Fibroblast of the conjunctiva (primary cell): ENCODE measurements at places on chromosomes 7 and 10.

DNA sequence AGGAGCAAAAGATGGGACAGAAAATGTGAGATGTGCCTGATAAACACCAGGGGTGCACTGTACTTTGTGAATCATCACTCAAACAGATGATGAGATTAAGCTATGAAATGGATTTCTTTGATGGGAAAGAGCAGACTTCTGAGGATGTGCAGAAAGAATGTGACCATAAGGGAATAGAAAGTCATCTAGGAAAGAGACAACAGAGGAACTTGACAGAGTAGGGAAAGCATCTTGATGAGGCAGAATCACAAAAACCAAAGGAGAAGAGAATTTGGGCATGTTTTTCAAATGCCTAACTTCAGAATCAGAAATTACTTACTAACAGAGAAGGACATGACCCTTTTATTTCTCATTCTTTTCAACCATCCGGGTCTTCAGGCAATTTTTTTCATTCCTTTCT lies 82.4 kb upstream of the LRRTM3 start:
- no peak for DNase-seq

DNA sequence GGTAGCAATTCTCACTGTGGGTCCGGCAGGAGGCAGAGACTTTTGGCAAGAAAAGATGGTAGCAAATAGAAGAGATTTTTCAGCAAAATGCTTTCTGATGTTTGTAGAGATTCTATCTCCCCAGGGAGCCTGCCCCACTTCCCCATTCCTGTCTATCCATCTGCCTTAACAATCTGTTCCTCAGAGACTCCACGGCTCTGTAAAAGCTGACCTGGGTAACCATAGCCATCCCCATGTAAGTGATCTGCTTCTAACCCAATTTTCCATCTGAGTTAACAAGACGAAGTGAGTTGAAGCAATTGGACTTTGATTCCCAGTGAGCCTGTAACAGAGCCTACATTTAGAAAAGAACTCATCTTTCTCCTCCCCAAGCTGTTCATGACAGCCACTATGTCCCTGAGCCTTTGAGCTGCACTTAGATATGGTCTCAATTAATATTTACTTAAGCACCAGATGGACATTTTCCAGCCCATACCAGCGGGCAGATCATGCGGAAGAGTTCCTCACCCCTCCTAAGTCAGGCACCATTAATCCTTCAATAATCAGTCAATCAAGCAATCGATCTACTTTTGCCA lies 896.1 kb downstream of the CCSER2 start:
- DNase-seq: no peak

- DNase-seq: no peak
These were observed 47.4 kb downstream of the MGAM2 start for GRCh38 chr7:142158736-142159496.

GRCh38 chr10:47159361-47160260 lies 140.4 kb upstream of the GDF10 start:
- no peak for DNase-seq

DNA sequence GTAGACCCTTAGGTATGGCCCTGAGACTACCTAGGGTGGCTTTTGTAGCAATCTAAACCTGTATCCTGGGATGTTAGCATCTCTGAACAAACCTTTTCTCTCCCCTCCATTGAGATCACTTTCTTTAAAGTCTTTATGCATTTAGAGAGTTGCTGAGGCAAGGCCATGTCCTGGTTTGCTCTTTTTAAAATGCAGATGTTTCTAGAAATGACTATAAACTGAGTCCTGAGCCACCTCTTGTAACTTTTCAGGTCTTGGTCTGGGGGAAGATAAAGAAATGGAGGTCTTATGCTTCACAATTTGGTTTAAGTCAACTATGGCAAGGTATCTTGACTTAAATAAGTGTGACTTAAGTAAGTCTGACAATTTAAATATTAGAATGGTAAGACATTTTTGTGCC lies 78.0 kb downstream of the AUTS2 start:
- DNase-seq: no peak

GRCh38 chr10:78476844-78477243 lies 443.2 kb downstream of the RPS24 start:
- no peak for DNase-seq

- no peak for DNase-seq
These were observed 58.5 kb upstream of the UBE3C start for GRCh38 chr7:157080111-157080730.

DNA sequence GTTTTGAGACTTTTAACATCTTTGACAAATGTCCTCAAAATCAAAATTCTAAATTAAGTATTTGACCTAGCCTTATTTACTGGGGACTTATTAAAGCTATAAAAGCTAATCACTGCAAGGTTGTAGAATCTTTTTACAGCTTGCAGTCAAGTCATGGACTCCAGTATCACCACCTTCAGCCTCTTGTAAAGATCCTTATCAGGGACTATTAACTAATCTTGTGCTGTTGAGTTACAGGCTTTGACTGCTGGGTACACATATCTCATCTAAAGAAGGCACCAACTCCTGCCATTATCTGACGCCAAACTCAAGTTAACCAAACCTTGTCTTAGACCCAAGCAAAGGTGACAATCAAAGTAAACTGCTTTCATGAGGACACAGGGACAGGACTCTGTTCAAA lies 621.0 kb upstream of the IGFBP3 start:
- no peak for DNase-seq

DNA sequence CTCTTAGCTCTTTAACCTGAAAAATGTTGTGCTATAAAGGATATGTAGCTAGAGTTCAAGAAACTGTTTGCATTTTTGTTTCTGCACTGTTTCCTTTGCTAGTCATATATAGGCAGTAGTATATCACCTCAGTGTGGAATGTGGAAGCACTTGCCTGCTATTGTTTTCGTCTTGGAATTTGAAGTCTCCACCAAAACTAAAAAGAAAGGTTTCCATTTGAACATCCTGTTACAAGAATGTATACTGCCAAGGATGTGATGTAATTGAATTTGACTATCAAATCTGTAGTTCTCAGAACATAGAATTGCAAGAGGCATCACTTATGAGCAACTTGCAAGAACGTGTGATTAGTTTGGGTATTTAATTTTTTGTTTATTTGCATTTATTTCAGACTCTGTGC lies 51.1 kb upstream of the MEOX2 start:
- no peak for DNase-seq

DNA sequence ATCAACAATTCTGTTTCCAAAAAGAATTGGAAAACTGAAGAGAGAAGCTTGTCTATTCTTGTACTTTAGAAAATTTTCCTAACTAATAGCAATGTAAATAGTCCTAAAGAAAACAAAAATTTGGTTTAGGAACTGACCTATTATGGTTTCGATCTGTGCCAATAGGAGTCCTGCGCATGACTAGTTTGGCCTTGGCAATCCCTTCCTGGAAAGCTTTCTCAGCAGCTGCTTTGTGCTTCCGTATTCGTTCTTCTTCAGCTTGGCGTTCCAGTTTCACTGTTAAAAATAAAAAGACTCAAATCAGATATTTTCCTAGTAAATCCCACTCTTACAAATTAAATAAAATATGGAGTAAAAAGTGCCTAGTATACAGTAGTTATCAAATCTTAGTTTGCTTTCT lies 36.6 kb downstream of the FZD9 start:
- DNase-seq: no peak

DNA sequence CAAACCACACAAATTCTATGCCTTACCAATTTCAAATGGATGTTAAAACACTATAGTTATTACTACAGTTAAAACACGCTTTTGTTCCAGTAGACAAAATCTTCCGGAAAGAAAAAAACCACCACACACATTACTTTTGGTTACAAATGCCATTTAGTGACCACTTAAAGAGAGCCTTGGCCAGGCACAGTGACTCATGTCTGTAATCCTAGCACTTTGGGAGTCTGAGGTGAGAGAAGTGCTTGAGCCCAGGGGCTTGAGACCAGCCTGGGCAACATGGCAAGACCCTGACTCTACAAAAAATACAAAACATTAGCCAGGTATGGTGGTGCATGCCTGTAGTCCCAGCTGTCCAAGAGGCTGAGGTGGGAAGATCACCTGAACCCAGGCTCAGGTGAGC lies 7.2 kb downstream of the TNPO3 start:
- no peak for DNase-seq

DNA sequence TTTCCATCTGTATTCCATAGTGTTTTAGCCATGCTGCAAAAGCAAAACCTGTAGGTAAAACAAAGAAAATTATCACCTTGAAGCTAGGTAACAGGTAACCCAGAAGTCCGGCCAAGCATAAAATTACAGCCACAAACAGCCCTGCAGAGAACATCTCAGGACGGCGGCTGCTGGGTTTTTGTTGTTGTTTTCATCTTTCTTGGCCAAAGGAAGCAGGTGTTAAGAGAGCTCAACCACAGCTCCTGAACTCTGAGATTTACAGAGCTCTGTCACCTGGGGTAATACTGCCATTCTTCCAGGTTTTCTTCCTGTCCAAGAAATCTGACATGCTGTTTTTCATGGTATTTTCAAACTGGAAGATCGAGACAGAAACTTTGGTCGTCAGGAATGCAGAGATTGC lies 847 bp upstream of the SCIN start:
- no peak for DNase-seq

GRCh38 chr7:67738958-67739357 lies 742.3 kb downstream of the TYW1 start:
- peak; percentile 56 for DNase-seq

- DNase-seq: no peak
These were observed 349.0 kb downstream of the TNS3 start for GRCh38 chr7:47232751-47233412.

DNA sequence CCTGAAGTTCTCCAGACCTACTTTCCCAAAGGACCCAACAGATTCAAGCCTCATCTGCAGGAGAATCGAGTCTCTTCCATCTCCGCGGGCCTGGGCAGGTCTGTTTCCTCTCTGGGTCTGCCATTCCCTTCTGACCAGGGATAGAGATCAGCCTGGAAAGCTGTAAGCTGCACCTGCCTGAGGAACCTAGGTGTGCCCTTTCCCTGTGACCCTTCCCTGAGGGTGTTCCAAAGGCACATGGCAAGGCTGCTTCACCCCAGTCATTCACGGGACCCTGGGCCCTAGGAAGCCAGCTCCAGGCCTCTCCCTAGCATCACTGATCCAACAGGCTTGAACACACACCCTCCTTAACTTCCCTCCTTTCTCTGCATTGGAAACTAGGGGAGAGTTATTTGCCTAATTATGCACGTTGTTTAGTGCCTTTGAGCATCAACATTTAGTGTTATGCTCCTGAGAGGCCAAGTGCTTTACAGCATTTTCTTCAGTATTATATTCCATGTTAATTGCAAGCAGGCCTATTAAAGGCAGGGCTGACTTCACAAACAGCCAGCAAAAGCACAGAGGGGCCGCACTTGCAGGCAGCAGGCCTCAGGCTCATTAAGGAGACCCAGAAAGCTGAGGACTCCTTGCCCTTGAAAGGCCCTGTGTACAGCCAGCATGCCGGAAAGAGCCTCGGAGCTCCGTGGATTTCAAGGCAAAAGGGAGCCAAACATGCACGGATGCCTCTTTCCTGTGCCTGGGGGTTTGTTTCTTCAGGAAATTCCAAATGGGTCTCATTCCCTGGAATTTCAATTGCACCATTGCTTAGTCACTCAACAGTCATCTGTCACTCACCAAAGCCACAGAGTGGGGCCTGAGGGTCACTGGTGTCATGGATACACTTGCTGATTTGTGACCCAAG lies 91.0 kb upstream of the FAM20C start:
- no peak for DNase-seq

DNA sequence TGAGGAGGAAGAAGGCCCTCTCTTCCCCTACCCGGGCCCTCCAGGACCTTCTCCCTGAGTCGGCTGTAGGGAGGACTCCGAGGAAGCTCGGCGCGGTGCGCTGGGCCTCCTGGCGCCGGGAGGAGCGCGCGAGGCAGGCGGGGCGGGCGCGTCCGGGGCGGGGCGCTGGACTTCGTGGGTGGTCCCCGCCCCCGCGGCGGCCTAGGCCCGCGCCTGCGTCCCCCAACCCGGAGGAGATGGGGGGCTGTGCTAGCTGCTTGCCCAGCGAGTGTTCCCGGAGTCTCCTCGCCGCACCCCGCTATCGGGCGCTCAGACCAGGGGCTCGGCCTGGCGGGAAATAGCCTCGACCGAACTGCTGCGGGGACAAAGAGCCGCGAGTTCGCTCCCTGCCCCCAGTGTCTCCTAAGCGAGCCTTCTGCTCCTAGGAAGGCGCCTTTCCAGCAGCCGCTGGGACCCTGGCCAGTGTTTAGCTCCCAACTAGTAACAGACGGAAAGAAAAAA lies 19.2 kb upstream of the SMO start:
- no peak for DNase-seq

DNA sequence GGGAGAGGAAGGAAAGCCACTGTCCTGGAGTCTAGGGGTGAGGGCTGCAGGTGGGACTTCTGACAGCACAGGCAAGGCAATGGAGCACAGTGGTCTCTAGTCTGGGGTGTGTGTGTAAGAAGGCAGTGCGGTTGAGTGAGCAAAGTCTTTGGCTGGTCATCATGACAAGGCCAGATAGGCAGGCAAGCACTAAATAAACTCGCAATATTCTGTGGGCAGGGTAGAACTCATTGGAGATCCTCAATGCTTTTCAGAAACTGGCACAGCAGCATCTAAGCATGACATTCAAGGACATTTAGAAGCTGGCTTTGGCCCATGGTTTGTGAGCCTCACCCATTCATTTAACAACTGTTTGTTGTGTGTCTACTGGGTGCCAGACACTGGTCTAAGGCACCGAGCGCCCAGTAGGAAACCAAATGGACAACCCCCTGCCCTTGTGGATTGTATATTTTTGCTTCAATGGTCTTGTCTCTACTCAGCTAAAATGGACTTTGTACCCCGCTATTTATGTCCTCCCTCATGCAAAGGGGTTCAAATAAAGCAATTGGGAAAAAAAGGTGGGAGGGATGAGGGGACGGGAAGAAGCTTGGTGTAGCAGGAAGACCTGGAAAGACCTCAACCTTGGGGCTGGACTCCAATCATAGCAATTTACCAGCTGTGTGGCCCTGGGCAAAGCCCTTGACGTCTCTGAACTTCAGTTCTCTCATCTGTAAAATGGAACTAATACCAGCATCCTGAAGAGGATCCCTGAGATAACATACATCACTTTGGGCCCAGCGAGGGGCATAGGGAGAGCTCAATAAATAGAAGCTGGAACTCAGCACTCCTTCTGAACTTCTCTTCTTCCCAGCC lies 116.0 kb downstream of the NEURL1 start:
- DNase-seq: no peak

GRCh38 chr10:88227342-88228018 lies 355.6 kb downstream of the RNLS start:
- DNase-seq: peak; percentile 36

DNA sequence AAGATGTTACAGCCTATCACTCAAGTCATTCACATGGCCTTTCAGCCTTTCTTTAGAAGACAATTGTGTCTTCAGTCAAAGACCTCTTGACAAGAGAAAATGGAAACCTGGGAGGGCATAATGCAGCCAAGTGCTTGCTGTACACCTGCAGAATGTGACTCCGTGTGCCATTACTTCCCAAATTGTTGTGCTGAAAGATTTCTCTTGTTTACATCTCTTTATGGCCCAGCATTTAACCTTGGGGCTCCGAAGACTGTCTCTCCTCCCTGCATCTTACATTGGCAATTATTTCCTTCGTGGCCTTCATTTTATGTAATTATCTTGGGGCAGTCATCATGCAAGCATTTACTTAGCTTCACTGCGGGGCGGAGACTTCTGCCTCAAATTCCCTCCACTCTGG lies 287.0 kb downstream of the TCF7L2 start:
- no peak for DNase-seq

GRCh38 chr7:35334506-35334905 lies 80.6 kb upstream of the TBX20 start:
- DNase-seq: no peak

GRCh38 chr7:149854611-149855360 lies 16.6 kb downstream of the ZNF862 start:
- DNase-seq: no peak
